Stimulated activated CD8-positive, alpha-beta memory T cell treated with anti-CD3 and anti-CD28 coated beads, Interleukin-4, amount 100 ng/mL, for 4 hours (primary cell): ENCODE measurements at places on chromosomes 5 and 9.

DNA sequence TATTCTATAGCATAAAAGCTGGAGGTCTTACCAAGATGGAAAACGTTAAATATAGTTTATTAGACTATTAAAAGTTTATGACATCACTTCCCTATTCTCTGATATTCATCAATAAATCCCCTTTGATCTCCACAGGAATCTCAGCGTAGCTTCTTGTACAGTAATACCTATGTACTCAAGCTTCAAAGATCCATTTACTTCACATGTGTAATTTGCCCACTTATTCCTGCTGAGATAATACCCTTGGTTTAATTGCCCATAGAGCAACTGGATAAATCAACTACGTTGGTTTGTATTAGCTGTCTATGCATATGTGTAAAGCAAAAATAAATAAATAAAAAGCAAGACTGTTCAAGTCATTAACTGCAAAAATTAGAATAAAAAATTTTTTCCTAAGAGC, 219.7 kb downstream of the EFNA5 start:
- no peak for DNase-seq

GRCh38 chr9:81635521-81636254, 53.7 kb downstream of the TLE1 start:
- DNase-seq, result no peak

- no peak for DNase-seq
Observed at GRCh38 chr9:37715260-37715659, 38.3 kb upstream of the TRMT10B start.

DNA sequence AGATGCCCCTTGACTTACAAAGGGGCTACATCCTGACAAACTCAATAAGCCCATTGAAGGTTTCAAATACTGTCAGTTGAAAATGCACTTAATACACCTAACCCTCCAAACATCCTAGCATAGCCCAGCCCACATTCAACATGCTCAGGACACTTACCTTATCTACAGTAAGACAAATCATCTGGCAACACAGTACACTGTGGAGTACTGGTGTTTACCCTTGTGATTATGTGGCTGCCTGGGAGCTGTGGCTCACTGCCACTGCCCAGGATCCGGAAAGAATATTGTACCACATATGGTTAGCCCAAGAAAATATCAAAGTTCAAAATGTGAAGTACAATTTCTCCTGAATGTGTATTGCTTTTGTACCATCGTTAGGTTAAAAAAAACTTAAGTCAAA, 562.2 kb downstream of the HTR1A start:
- no peak for DNase-seq

- DNase-seq, result no peak
Observed at GRCh38 chr5:28344836-28345433, 1306.5 kb upstream of the CDH9 start.

- no peak for DNase-seq
Observed at GRCh38 chr5:180647941-180648500, 1.4 kb downstream of the FLT4 start.

GRCh38 chr9:34310215-34310614, 18.9 kb downstream of the KIF24 start:
- DNase-seq, result no peak

- no peak for DNase-seq
Observed at GRCh38 chr9:33976414-33976813, 72.3 kb downstream of the UBAP2 start.

GRCh38 chr9:35114113-35114839, 1.4 kb downstream of the ATOSB start:
- peak; percentile 40 for DNase-seq

DNA sequence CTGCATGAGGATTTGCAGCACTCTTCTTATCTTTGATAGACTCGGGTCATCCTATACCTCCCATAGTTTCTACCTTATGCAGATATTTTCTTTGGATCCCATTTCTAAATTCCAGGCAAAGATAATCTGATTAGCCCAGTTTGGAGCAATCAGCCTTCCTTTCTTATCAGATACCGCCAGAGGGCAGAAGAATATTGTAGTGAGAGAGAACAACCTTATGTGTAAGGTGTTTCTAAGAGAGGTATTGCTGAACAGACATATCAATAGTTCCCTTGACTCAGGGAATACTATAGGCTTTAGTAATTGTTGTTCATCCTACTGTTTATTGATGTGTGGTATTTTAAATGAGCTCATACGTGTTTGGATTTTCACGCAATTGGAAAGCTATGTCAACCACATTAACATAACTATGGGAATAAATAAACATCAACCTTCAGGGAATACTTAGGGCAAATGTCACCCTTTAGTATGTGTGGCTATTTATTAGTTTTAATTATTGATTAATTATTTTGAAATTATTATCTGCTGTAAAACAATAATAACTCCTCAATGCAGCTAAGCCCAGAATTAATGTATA, 1435.2 kb upstream of the CDH9 start:
- DNase-seq, result no peak

GRCh38 chr9:100309992-100310391, 42.8 kb downstream of the TEX10 start:
- DNase-seq, result no peak

DNA sequence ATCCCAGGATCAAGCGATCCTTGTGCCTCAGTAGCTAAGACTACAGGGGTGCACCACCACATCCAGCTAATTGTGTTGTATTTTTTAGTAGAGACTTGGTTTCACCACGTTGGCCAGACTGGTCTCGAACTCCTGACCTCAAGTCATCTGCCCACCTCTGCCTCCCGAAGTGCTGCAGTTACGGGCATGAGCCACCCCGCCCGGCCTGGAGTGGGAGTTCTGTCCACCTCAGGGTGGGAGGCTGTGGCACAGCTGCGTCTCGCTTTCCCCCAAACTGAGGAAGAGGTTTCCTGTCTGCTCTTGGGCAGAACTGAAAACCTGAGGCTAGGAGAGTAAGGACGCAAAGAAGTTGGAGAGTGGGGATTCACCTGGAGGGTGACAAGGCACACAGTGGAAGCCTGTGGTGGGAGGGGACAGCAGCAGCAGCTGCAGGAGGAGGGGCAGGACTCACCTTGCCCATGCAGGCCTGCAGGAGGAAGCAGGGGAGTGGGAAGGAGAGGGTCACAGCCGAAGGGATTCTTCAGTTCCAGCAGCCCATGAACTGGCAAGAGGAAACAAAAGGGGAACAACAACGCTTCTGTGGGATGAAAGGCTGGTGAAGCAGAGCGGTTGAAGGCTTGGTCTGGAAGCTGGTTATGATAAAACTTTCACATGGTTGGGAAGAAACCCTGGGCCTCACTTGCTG, 181.4 kb downstream of the GAS1 start:
- no peak for DNase-seq

DNA sequence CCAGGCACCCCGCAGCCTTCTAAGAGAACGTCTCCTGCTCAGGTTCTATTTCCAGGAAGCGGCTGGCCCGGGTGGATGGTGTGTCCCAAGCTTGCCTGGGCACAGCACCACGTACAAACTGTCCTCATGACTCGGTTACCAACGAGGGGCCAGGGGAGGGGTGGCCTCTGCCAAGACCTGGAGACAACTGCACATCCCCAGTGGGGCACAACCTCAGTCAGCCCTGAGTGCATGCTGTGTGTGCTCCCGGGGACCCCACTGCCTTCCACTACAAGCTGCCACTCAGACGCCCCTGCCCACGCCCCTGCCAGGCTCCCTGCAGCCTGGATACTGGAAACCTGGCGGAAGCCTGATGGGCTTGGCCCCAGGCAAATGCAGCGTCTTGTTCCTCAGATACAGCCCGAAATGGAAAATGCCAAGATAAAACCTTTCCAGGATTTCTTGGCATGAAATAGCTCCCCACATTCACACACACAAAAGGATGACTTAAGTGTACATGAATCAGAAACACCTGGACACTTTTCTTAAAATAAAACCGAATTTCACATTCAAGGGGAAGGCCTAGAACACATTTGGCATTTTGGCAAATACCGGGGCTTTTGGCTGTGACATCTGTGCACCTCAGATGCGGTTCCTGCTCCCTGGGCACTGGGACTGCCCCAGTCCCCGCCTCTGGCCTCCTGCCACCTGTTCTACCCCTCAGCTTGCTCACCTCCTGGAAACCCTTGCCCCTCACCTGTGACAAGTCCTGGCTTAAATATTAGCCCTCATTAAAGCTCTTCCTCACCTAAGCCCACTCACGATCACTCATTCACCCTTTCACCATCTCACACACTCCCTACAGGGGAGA, 62.5 kb downstream of the COL23A1 start:
- no peak for DNase-seq

DNA sequence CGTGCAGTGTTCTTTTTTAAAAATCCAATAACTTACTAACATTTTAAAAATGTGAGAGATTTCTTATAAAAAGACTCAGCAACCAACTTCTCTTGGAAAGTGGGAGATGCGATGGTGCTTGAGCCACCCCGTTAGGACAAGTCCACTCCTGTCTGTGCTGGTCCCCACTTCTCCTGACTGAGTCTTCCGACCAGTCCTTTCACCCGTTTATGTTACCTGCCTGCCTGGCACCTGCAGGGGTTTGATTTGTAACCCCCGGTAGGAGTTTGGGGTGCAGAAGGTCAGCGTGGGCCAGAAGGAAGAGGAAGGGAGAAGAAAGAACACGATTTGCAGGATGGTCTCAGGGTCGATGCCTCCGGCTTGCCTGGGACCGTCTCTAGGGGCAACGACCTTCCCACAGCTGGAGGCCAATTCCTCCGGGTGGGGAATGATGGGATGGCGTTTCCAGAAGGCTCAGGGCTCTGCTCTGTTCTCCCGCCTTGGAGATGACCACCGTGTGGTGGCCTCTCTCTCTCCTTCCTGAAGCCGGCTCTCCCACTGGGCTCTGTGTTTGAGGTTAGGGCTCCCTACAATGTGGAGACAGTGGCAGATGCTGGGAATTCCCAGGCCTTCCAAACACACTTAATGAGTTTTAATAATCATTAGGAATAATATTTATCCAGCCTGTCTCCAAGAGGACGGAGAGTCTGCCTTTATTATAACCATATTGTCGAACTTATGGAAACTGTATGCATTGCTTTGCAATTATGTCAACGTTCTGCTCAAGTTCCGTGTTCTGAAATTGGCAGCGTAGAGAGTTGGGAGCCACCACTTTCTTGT, 14.8 kb downstream of the COL27A1 start:
- no peak for DNase-seq

DNA sequence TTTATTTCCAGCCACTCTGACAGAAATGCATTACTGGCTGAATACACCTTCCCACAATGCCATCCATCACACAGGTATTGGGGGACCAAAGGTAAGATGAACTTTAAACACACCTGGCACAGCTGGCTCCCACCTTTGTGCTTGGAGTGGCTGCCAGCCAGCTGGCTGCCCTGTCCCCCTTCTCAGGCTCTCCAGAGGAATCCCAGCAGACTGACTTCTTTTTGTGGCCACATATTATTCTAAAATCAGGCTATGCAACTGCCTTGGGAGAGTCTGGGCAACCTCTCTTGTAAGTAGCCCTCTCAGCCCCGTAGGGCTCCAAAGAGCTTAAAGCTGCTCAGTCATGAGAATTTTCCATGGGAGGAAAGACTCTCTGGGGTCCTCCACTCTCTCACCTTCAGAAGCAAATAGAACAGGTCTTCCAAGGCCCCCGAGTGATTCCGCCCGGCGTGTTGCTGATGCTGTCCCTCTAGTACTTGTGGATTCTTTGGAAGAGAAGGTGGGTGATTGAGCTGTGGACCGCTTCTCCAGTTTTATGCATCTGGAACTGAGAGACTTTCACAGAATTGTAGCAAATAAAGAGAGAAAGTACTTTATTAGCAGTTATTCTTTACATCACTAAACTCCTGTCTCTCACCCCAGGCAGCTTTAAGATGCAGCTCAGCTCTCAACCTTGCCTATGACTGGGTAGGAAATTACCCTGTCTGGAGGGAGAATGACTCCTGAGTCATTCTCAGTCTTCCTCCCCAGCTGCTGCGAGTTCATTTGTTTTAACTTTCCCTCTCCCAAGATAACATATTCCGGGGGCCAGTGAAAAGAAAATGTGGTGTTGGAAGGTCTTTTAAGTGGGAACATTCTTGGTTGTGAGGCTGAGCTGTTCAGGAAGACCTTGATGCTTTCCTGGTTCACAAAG, 159.4 kb upstream of the PITX1 start:
- DNase-seq, result no peak

DNA sequence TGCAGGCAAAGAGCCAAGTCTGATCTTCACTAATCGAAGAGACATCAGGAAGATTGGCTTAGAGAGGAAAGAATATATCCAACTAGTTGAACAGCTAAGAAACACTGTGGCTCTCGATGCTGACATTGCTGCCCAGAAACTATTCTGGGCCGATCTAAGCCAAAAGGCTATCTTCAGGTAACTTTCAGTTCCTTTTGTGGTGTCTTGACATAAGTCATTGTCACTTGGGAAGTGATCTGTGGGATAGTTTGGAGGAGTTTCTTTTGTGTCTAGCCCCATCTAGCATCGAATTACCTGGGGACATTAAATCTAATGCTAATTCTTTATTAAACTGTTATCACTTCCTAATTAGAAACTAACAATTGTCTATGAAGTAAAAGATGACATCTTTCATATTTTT, 24.0 kb downstream of the VLDLR start:
- DNase-seq, result no peak
